ENCODE measurements at places on chromosomes 1 and 21. TPM values are rescaled to one million over a fixed set of nuclear protein-coding genes. Genes with fewer than 3 reads are reported as not detected.

- no peak for DNase-seq
These were observed 1433.1 kb downstream of the PLA2G4A start for GRCh38 chr1:188261849-188262248.

DNA sequence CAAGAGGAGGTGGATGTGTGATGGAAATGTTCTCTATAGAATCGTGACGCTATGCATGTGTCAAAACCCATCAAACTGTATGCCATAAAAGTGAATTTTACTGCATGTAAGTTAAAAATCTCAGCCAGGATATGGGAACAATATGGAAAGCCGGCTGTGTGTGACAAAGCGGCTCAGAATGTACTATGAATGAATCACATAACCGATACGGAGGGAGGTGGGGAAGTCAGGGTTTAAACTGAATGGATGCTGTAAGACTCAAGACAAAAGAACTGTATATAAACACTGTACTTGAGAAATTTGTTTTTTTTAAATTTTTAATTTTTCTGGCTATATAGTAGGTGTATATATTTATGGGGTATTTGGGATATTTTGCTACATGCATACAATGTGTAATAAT is 111.6 kb upstream of the PDE4B start:
- DNase-seq, result no peak

DNA sequence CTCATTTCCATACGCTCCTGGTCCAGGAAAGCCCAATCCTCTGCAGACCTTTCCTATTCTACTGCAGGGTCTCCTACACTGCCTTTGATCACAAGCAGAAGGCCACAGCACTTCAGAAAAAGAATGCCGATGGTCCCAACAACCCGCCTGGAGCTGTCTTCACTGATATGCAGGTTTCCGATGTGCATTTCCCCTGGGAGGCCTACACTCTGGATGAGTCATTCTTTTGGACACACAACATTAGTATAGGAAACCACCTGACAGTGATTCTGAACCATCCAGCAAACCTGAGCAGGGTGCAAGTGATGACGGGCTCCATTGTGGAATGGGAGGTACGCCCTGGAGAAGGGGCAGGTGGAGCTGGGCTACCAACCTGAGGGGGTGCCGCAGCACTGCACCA is 15.0 kb downstream of the PCAT6 start:
- no peak for DNase-seq

GRCh38 chr1:53500204-53501064 is 41.2 kb downstream of the DMRTB1 start:
- DNase-seq, result no peak

The ADGRL4 gene
- 11.9 TPM for polyA plus RNA-seq

Measured in forelimb muscle (tissue), 1 donor.